ENCODE measurements at places on chromosomes 5 and 9.

DNA sequence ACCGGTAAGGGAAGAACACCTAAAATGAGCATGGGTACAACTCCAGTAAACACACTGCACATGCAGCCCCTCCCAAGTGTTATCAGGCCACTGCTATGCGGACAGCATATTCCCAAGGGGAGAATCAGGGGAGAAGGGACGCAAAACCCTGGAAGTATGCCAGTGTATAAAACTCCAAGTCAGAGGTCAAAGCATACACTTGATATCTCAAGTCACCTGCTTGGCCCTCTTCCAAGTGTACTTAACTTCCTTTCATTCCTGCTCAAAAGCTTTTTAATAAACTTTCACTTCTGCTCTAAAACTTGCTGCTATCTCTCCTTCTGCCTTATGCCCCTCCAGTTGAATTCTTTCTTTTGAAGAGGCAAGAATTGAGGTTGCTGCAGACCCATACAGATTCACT, 408.1 kb downstream of the HTR1A start:
- no peak for DNase-seq

DNA sequence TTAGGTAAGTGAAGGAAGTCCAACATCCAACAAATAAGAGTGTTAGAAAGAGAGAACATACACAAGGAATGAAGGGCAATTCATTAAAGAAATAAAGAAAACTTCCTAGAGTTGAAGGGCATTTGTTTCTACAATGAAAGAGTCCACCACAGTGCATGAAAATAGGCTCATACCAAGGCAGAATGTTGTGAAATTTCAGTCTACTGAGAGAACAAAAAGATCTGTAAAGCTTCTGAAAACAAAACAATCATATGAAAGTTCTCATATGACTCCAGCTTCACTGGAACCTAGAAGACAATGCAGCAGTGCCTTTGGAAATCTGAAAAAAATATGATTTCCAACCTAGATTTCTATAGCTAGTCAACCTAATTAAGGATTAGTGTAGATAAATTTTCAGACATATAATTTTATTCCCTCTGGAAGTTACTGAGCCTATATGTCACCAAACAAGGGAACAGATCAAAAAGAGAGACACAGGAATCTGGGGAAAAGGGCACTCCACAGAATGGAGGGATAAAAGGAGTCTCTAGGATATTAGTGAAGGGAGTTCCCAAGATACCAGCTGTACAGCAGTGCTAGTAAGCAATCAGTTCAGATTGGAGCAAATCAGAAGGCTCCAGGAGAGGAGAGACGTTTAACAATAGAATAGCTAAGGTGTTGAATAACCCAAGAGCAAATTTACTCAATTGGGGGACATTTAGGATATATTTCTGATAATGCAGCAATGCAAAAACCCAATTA, 5.8 kb downstream of the C5orf58 start:
- DNase-seq = no peak

- no peak for DNase-seq
Observed at GRCh38 chr9:34332076-34332964, 3.0 kb downstream of the NUDT2 start.

- DNase-seq = no peak
Observed at GRCh38 chr9:92098638-92099037, 16.6 kb downstream of the SPTLC1 start.

DNA sequence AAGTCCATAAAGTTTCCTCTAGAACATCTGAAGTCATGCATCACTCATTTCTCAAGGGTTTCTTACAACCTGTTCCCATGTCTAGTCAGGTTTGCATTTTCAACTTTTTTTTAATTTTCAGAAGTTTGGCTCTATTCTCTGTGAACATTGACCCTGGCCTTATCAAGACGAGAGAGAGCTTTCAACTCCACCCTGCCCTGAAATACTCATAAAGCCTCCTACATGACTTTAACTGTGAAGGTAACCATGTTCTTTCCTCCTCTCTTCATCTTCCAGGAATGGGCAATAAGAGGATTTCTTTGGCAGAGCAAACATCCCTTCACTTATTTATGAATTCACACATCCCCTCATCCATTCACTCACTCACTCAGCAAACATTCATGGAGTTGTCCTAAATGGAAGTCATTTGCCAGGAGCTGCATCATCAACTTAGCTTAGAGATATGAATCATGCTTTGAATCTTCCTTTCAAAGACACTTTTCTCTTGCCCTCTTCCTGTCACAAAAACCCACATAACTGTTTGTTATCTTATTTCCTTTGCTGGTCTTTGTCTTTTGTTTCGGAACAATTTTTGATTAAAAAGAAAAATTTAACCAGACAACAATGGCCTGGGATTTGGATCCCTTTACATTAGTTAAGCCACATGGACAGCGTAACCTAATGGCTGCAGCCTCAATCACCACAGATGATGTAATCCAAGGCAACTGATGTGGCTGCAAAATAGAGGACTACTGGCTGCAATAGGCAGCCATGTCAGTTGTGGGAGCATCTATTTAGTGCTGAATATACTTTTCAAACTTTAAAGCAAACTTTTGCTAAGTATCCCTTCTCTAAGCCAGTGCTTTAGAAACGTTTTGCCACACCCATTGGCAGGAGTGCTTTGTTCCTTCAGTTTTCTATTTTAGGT, 43.0 kb upstream of the GNAQ start:
- no peak for DNase-seq

GRCh38 chr9:131673531-131673930, 66.3 kb downstream of the RAPGEF1 start:
- DNase-seq = no peak

- DNase-seq = no peak
Observed at GRCh38 chr9:69580582-69581214, 91.5 kb downstream of the APBA1 start.

DNA sequence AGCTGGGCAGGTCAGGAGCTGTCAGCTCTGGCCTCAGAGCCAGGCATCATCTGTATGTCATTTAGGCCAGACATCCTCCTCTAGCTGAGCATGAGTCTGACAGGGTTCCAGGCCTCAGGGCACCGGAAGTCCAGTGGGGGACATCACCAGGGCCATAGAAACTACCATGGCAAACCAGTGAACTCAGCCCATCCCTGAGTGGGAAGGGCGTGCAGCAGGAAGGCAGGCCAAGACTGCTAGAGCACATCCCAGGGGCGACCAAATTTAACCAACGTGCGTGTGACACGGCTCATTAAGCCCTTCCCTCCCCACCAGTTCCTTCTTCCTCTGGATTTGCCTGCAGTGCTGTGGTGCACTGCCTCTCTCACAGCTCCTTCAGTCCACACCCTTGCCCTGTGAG, 75.9 kb downstream of the COL27A1 start:
- DNase-seq = no peak

DNA sequence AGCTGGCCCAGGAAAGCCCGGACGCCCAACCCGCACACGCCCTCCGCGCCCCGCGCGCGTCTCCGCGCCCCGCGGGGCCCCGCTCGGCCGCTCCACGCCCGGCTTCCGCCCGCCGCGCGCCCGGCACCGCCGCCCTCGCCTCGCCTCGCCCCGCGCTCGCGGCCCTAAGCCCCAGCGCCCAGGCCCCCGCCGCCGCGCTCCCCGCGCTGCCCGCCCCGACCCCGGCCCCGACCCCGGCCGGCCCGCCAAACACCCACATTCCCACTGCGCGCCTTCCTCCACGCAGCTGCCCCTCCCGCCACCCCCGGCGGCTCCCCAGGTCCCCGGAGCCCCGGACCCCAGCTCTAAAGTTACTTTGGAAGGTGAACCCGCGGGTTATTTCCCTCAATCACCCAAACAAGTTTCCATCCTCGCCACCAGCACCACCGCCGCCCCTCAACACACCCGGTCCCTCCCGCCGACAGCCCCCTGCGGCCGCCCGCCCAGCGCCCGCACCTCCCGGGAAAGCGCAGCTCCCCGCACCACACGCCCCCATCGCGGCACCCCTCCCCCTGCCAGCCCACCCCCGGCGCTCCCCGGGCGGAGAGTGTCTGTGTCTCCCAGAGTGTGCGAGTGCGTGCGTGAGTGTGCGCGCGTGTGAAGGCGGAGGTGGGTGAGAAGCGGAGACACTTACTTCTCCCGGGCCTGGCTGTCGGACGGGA, 439 bp downstream of the SSBP2 start:
- DNase-seq = no peak

GRCh38 chr9:137313956-137314560, 12.0 kb upstream of the NRARP start:
- peak; percentile 21 for DNase-seq

GRCh38 chr9:100307080-100307479, 45.7 kb downstream of the TEX10 start:
- no peak for DNase-seq

DNA sequence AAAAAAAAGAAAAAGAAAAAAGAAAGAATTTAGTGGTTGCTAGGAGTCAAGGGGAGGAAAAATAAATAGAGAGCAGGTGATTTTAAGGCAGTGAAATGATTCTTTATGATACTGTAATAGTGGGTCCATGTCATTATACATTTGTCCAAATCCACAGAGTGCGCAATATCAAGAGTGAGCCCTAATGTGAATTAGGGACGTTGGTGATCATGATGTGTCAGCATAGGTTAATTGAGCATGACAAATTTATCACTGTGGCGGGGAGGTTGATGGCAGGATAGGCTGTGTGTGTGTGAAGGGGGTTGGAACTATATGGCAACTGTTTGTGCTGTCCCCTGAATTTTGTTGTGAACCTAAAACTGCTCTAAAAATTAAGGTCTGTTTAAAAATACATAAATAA, 357.8 kb downstream of the ICE1 start:
- no peak for DNase-seq

DNA sequence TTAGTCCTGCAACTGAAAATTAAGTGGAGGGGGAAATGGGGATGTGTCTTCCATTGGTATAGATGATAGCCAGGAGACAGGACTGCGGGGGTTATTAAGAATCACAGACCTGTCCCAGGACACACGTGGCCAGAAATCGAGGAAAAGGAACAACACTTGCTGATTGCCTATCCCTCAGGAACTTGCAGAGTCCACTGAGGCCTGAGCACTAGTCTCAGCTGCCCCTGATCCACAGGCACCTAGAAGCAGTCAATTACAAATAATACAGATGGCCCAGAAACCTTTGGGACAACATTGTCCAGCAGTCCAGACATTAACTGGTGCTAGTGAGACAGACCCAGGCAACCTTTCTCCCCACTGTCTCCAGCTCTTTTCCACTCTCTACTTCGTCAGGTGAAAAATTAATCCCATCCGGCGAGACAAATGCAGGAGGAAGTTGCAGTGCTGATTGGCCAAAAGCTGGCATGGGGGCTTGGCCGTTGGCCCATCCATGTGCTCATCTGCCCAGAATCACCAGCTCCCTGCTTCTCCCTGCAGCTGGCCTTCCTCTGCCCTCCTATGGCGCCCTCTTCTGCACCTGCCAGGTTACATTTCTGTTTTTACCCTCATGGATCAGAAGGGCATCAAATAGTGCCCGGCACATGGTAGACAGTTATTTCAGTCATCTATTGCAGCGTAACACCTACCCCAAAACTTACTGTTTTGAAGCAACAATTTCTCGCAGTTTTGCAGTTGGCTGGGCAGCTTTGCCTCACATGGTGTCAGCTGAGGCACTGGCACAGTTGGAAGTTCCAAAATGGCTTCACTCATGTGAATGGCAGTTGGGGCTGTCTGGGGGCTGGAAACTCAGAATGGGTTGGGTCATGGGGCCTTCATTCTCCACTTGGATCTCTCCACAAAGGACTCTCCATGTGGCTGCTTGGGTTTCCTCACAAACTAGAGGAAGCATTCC, 3.6 kb upstream of the B4GALT1 start:
- no peak for DNase-seq

DNA sequence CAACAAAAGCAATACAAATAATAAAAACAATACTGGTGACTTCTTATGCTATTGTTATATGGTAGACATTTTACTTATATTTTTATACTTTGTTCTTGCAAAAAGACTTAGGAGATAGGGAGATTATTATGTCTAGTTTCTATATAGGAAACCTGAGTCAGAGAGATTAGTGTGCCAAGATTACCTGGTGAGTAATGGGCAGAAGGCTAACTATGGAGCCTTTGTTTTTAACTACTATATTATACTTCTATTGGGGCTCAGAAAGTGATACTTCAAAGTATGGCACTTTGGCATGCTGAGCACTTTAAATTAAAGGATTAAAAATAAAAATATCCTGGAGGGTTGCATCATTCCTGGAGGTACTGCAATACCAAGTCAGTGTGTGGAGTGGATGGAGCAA, 117.5 kb upstream of the CLINT1 start:
- no peak for DNase-seq

DNA sequence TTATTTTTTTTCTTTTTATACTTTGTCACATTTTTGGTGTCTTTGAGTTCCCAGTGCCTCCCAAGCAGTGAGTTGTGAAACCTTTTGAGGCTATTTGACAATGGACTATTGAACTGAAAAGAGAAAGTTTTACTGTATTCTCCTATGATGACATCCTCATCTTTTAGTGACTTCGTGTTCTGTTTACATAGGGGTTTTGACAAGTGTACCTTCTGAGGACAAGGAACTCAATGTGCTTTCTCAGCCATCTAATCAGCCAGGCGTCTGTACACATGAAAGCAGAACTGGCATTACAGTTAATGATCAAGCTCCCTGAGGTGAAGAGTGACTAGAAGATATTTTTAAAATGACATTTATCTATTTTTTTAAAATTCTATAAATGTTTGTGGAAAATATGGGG, 175.5 kb downstream of the ANXA1 start:
- DNase-seq = no peak

- no peak for DNase-seq
Observed at GRCh38 chr5:42360616-42361314, 62.5 kb upstream of the GHR start.

- DNase-seq = no peak
Observed at GRCh38 chr5:119174578-119175163, 103.8 kb downstream of the DMXL1 start.

DNA sequence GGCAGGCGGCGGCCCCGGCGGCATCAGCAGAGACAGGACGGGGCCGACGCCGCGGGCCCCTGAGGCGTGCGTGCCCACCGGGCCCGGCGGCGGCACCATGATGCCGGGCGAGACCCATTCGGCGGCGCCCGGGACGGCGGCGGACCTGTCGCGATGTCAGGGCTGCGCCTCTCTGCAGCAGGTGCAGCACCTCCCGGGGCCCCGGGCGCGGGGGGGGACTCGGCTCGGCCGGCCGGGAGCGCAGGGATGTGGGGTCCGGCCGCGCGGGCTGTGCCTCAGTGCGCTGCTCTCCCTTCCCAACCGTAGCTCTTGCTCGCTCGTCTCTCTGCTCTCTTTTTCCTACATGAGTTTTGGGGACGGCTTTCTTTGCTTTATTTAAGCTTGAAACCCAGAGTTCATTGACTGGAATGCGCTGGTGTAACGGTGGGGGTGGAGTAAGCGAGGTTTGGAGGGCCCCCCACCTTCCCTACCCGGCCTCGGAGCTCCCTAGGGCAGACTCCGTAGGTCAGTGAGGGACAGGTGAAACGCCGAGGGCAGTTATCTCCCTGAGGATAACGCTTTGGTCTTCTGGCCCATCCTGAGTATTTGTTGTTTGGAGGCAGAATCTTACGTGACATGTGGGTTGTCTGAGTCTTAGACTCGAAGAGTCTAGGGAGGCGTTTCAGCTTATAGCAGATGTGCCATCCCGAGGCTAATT, 490 bp downstream of the ICE1 start:
- no peak for DNase-seq

DNA sequence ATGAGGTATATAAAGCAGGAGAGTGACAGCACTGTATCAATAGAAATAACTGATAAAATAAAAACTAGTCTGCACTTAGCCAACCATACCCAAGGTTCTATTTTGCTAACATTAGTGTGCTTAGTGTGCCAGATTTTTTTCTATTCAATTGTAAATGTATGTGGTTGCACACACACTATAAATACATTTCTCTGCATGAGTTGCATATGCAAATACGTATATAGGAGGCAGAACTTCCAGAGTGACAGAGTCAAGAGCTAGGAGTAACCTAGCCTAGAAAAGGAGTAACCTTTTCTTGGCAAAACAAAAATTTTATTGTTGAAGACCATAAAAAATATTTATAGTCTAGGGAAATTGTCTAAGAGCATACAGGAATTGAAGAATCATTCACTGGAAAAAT, 461.6 kb downstream of the GABRG2 start:
- DNase-seq = no peak

Measured in pancreas (tissue), 10 donors.